Activated naive CD4-positive, alpha-beta T cell treated with anti-CD3 and anti-CD28 coated beads for 36 hours (primary cell): ENCODE measurements at places on chromosomes 7 and 10.

GRCh38 chr10:19426034-19426433 is 377.4 kb downstream of the MALRD1 start:
- no peak for DNase-seq

DNA sequence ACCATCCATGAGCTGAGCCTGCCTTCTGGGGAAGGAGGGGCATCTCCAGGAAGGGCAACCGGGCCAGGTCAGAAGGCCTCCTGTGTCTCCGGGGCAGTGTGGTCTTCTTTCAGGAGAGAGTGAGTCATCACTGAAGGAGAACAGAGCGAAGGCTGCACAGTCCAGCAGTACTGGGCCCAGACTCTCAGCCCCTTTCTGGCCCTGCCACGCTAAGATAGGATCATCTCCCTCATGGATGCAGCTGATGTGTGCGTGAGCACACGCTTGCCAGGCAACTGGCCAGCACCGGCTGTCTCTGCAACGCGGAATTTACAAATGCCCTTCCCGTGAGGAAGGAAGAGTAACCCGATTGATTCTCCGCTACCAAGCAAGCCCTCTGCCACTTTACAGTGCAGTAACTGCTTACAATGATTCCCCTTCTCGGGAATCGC is 328.2 kb downstream of the TNS3 start:
- DNase-seq, result no peak

DNA sequence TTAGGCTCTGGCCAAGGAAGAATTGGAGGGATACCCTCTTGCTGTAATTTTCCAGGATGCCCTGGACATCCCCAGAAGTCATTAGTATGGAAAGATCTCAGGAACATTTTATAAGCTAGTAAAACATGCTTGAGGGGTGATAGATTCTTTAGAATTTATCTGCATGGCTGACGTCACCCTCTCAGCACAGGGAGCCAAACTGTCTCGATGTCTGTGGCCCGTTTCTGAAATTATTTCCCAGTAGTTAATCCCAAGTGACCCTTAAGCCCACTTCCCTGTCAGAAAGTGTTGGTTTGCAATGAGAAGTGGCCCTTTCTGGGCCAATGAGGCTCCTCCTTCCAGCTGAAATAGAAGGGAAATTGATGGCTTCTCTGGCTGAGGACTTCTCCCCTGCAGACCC is 184.5 kb upstream of the BMPER start:
- DNase-seq, result no peak

DNA sequence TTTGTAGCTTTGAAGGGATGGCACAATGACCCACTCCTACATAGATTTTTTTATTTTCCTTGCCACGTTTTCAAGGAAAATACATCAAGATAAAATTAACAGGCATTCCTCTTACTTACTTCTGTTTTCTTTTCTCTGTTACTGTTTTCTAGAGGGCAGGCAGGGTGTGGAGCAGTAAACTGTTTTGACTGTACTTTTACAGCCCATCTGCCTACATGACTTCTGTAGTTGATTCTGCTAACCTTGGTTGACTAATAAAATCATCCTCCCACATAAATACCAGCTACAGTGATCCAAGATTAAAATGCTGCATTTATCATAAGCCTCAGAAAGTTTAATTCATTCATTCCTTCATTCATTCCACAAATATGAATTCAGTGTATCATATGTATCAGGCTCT is 158.5 kb downstream of the TRIL start:
- DNase-seq, result no peak

DNA sequence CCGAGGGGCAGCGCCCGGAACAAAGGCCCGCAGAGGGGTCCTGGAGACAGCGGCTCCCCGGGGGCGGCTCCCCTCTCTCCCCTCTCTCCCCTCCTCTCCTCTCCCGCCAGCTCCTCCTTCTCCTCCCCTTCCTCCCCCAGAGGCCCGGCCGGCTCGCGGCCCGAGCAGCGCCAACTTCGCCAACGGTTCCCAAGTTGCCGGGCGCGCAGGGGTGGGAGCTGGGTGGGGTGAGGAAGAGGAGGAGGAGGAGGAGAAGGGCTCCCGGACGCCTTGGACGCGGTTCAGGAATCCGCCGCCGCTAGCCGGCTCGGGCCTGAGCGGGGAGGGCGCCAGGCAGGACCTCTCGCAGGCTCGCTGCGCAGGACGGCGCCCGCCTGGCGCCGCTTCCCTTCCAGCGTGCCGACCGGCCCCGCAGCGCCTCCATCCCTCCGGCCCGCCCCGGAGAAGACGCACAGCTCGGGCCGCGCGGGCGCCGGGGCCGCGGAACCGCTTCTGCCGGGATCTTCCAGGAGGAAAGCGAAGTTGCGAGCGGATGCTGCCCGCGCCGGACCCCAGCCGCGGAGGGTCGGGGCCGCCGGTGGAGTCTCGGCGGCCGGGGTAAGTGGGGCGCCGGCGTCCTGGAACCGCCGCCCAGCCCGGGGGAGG is at the start of gene CHST3:
TSS of gene CHST3 (plus strand) at position 298 of the 645 bp plus-strand sequence. CDS start 41,448 bp downstream, outside the sequence.
- DNase-seq, result peak; percentile 19

DNA sequence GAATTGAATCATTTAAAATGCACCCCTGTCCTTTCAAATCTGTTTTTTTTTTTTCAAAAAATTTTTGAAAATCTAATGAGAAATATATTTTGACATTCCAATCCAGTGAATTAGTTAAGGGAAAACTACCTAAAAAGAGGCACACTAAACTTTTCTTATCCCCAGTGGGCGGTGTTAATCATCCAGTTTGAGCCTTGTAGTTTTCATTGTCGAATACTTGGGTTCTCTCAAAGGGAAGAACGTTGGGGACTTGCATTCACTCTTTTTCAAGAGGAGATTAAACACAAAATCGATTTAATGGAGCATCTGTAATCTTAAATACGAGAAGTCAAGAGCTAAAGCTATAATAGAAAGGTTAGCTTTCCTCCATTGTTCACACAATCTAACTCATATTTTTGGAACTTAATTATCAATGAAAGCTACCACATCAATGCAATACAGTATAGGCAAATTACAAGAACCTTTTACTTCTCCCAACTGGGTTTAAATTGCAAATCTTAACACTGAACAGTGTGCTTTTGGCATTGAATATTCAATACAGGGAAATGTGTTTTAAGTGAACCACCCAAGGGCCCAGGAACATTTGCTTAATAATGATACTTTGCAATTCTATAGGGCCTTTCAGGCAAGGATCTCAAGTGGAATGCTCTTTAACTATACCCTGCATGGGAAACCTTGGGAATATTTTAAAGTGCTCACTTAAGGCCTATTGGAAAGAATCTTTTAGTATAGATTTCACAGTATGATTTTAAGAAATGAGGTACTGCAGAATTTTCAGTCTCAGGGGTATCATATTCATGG is 13.1 kb upstream of the SP8 start:
- DNase-seq, result no peak

GRCh38 chr7:155590215-155591018 is 44.1 kb upstream of the CNPY1 start:
- no peak for DNase-seq

- no peak for DNase-seq
Observed at GRCh38 chr10:29860166-29860565, 199.2 kb downstream of the JCAD start.

DNA sequence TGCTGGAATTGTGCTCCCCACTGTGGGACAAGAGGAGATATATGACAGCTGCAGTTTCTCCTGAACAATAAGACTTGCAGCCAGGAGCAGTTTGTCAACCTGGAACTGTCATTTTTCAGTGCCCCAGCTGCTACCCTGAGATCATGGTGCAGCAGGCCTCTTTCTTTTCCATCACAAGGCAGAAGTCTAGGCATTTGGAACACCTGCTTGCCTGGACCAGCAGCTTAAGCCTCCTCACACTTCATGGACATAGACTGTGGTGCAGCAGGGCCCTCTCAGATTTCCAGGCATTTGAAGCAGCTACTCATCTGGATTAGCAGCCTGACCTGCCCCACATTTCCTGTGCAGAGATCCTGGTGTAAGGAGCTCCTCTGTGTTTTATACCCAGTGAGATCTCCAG is 450.7 kb upstream of the TEX47 start:
- DNase-seq, result no peak

DNA sequence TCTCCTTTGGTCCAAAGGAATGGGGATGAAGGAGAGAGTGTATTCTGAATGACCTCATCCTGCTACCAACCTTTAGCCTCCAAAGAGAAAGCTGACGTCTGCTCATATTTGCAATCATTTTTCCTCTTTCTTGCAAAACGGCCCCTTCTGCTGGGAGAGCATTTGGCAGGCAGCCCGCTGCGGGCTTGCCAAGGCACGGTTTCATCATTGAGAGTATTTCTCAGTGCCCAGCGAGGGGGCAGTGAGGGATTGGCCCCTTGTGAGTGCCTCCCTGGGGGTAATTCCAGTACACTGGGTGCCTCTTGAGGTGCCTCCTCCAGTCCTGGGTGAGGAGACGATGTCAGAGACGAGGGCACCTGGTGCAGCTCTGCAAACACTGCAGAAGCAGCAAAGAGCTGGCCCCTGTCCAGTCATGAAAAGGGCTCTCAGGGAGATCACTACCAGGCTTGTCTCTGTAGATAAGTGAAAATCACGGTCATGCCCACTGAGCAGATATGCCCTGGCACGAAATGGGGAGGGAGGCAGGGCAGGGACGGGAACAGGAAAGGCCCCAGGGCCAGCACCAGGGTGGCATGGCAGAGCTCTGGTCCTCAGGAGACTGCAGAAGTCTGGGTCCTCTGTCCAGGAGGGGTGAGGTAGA is 48.7 kb upstream of the SHH start:
- DNase-seq, result no peak

- DNase-seq, result no peak
Observed at GRCh38 chr7:90246171-90246570, 1.2 kb downstream of the CFAP69 start.

DNA sequence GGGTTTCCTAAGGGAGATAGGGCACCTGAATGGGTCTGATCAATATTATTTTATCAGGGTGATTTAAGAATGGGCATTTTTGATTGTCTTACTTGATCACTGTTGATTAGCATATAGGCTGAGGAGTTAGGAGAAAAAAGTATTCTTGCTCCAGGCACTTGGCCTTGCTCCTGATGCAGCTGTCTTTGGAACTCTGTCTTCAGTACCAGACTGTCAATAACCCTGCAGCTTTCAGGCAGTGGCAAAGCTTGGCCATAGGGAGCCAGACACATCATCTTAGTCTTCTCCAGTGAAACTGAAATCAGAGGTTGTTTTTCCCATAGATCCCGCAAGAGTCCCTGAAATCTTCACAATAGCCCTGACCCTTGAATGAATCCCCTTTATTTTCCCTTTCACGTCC is 47.2 kb downstream of the EXOC4 start:
- no peak for DNase-seq

- peak; percentile 46 for DNase-seq
Observed at GRCh38 chr7:55641273-55641691, 69.0 kb upstream of the VOPP1 start.

DNA sequence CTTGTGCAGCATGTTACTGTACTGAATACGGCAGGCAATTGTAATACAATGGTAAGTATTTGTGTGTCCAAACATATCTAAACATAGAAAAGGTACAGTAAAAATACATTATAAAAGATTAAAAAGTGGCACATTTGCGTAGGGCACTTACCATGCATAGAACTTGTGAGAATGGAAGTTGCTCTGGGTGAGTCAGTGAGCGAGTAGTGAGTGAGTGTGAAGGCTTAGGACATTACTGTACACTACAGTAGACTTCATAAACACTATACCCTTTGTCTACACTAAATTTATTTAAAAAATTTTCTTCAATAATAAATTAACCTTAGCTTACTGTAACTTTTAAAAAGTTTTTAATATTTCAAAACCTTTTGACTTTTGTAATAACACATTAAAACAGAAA is 37.5 kb downstream of the BPGM start:
- no peak for DNase-seq

- peak; percentile 96 for DNase-seq
Observed at GRCh38 chr7:101138213-101138870, 11.4 kb downstream of the SERPINE1 start.

DNA sequence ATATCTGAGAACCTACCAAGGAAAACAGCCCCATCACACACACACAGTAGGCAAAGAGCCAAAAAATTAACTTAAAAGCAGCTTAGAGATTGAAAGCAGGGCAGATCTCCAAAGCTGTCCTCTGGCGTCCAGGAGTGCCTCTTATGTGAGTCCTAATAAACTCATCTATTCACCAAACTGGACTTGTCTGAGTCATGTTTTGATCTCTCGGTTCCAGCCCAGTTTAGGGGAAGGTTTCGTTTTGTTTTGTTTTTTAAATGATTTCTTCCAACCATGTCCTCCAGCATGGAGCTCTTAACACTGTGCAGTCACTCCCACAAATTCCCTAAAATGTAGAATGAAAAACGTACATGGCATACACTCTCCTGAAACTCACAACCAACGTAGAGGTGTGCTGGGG is 6.7 kb upstream of the PRSS37 start:
- no peak for DNase-seq

DNA sequence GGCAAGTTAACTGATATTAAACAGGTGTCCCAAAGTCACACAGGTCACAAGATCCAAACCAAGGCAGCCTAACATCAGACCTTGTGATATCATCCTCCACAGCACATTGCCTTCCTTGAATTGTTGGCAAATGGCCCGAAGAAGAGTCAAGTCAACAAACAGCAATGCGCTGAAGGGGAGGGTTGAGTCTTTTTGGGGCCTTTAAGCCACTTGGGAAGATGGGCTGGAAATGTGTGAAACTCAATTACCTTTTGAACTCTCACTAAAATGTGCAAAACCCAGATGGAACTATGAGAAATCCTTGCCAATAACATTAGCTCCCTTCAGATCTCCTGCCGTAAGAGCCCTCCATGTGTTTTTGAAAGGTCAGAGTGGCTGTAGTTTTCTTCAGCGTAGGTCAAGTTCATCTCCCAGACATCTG is 47.9 kb upstream of the STK17A start:
- DNase-seq, result no peak

GRCh38 chr7:96093435-96093834 is 228.5 kb downstream of the SLC25A13 start:
- no peak for DNase-seq

DNA sequence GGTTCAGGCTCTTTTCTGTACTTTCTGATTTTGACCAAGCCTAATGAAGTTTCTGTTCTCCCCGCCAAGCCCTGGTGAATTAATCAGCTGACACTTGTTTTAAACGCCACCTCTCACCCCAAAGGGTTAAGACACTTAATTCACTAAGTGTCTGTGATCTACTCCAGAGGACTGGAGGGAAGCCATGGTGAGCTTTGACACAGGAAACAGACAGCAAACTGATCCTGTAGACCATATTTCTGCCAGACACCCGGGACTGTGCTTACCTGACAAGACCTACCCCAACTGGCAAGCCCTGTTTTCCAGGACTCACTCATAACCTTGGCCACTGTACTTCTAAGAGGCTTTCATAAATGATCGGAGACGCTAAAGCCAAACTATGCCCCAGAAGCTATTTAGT is 126.0 kb downstream of the STRA8 start:
- no peak for DNase-seq

DNA sequence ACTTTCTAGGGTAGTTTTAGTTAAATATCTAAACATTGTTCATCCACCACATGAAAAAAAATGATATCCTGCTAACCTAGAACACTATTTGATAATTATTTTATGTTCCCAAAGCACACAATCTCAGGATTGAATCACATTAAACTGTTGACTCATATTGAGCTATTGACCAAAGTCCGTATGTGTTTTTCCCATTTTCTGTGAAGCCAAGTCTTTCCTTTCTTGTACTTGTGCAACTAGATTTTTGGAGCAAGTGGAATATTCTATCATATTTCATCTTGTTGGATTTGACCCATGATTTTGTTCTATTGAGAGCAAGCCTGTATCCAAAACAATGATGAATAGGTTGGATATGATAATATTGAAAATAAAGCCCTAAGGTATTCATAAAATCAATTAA is 164.6 kb downstream of the SKAP2 start:
- no peak for DNase-seq

- DNase-seq, result no peak
Observed at GRCh38 chr7:139886899-139887298, 57.8 kb downstream of the TBXAS1 start.

- no peak for DNase-seq
Observed at GRCh38 chr7:103593691-103594090, 147.7 kb upstream of the SLC26A5 start.
